A549 treated with CORT108297 at 1 μM for 4 hours (cell line): ENCODE measurements at places on chromosomes 7 and 10. TPM values are rescaled to one million over a fixed set of nuclear protein-coding genes. Genes with fewer than 3 reads are reported as not detected.

PRPS1L1 gene
- total RNA-seq = not detected in 5 replicates

PLXNA4 gene
- 0.97 to 1.9 TPM (median 1.4 TPM) in 5 replicates for total RNA-seq

TMEM243 gene
- 24.7 to 29.5 TPM (median 29.0 TPM) in 5 replicates for total RNA-seq

CFTR gene
- total RNA-seq = 0.02 to 0.09 TPM (median 0.06 TPM) in 3 of 5 replicates, not detected in the others

STEAP1 gene
- 13.9 to 16.0 TPM (median 14.2 TPM) in 5 replicates for total RNA-seq

SCIN gene
- 0.32 to 0.50 TPM (median 0.42 TPM) in 5 replicates for total RNA-seq

EEF1AKMT2 gene
- total RNA-seq = 15.3 to 23.7 TPM (median 17.8 TPM) in 5 replicates

KLLN gene
- total RNA-seq = 0.43 to 0.66 TPM (median 0.52 TPM) in 5 replicates

MLXIPL gene
- 0.45 to 2.1 TPM (median 1.1 TPM) in 5 replicates for total RNA-seq

TPK1 gene
- 2.5 to 3.7 TPM (median 2.6 TPM) in 5 replicates for total RNA-seq

AKR1C1 gene
- 486 to 610 TPM (median 589 TPM) in 5 replicates for total RNA-seq

PON1 gene
- total RNA-seq = 0.29 to 1.2 TPM (median 0.68 TPM) in 5 replicates

PLCE1 gene
- total RNA-seq = 4.3 to 5.8 TPM (median 5.2 TPM) in 5 replicates

CTNNA3 gene
- total RNA-seq = not detected in 5 replicates

NAT16 gene
- 0.10 to 0.17 TPM (median 0.14 TPM) in 5 replicates for total RNA-seq

ELOVL3 gene
- total RNA-seq = 0.16 to 0.40 TPM (median 0.30 TPM) in 5 replicates

NPC1L1 gene
- total RNA-seq = 0.01 to 0.08 TPM (median 0.06 TPM) in 5 replicates

NUDT5 gene
- total RNA-seq = 124 to 167 TPM (median 132 TPM) in 5 replicates

CAMK2B gene
- total RNA-seq = 0.12 to 0.27 TPM (median 0.17 TPM) in 5 replicates

RNF133 gene
- not detected in 5 replicates for total RNA-seq

TDRD1 gene
- total RNA-seq = not detected in 5 replicates

SEMA3A gene
- 3.9 to 6.7 TPM (median 5.6 TPM) in 5 replicates for total RNA-seq

TEX47 gene
- not detected in 5 replicates for total RNA-seq

EPHA1 gene
- total RNA-seq = 0.12 TPM in 1 of 5 replicates, not detected in the others
